ENCODE measurements at places on chromosomes 12 and 14. TPM values are rescaled to one million over a fixed set of nuclear protein-coding genes. Genes with fewer than 3 reads are reported as not detected.

Gene VDR
- total RNA-seq, result 3.0 TPM

Gene GUCY2C
- 0.08 TPM for total RNA-seq

GRCh38 chr12:117328556-117329100 is 32.8 kb downstream of the NOS1 start:
- H3K4me3 ChIP-seq, result no peak overlapping the region
- H3K36me3 ChIP-seq, result no peaks in the 10 kb centered on the region
- no peak for DNase-seq
- no peaks in the 10 kb centered on the region for H3K4me1 ChIP-seq

DNA sequence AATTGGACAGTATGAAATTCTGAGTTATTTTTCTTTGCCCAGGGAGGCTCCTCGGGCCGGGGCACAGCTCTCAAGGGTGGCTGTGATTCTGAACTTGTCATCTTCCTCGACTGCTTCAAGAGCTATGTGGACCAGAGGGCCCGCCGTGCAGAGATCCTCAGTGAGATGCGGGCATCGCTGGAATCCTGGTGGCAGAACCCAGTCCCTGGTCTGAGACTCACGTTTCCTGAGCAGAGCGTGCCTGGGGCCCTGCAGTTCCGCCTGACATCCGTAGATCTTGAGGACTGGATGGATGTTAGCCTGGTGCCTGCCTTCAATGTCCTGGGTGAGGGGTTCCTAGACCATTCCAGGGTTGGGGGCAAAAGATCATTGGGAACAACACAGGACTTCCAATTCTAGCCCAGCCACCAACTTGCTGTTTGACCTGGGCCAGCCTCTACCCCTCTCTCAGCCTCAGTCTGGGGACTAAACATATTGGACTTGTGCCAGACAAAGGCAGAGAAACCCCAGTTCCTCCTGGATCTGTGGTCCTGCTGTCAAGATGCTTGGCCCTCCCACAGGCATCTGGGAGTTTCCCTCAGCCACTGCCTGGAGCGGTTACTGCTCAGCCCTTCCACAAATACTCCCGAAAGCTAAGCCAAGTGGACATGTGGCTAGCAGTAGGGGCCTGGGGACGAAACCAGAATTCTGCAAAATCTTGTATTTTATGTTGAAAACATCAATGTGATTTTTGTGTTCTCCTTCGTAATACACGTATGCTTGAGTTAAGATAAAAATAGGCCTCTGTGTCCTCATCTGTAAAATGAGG is 3.5 kb downstream of the OAS3 start:
- H3K4me3 ChIP-seq, result no peak overlapping the region
- H3K27ac ChIP-seq, result no peak overlapping the region
- no peaks in the 10 kb centered on the region for H3K36me3 ChIP-seq
- no peaks in the 10 kb centered on the region for H3K27me3 ChIP-seq
- DNase-seq, result no peak
